ENCODE measurements at places on chromosomes 13 and 19. TPM values are rescaled to one million over a fixed set of nuclear protein-coding genes. Genes with fewer than 3 reads are reported as not detected.

- DNase-seq = no peak
Measured at GRCh38 chr13:94607056-94607455, 5.4 kb downstream of the GPR180 start.

DNA sequence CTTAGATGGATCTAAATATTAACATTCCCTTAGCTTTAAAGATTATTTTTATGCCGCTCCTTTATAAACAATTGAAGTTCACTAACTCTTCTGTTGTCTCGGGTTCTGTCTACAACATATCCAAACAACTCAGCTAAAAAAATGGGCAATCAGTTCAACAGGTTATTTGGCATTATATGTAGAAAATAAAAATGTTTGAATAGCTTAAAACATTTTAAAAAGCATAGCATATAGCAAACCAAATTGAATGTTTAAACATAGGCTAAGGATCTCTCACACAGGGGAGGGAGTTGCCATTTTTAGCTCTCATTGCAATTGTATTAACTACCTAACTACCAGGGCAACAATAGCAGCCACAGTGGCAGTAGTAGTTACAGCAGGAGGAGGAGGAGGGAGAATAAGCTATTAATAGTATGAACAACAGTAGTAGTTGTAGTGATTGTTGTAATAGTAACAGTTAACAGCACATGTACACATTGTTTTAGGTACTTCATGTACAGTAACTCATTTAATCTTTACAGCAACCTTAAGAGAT is 404.2 kb downstream of the KCNRG start:
- no peak for DNase-seq

GRCh38 chr19:57212109-57212508 is 18.7 kb upstream of the AURKC start:
- DNase-seq = no peak

DNA sequence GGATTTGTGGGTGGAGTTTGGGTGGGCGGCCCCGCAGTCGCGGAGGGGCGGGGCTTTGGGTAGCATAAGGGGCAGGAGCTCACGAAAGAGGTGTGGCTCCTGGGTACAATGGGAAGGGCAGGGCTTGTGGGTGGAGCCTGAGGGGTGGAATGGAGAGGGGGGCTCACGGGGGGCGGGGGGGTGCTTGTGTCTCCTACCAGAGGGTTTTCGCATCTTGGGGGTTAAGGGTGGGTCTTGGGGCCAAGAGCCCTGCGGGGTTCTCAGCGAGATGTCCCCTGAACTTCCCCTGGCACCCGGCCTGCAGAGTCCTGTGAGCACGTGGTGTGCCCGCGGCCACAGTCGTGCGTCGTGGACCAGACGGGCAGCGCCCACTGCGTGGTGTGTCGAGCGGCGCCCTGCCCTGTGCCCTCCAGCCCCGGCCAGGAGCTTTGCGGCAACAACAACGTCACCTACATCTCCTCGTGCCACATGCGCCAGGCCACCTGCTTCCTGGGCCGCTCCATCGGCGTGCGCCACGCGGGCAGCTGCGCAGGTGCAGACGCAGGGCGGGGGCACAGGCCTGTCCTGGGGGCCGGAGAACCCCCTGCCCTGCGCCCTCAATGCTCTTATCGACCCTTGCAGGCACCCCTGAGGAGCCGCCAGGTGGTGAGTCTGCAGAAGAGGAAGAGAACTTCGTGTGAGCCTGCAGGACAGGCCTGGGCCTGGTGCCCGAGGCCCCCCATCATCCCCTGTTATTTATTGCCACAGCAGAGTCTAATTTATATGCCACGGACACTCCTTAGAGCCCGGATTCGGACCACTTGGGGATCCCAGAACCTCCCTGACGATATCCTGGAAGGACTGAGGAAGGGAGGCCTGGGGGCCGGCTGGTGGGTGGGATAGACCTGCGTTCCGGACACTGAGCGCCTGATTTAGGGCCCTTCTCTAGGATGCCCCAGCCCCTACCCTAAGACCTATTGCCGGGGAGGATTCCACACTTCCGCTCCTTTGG is 5.1 kb downstream of the FSTL3 start:
- peak; percentile 93 for DNase-seq

The C19orf38 gene
- 21.0 TPM for total RNA-seq

- no peak for DNase-seq
Measured at GRCh38 chr13:45742985-45743384, 40.9 kb downstream of the CBY2 start.

- DNase-seq = no peak
Measured at GRCh38 chr13:49302222-49302621, 54.5 kb downstream of the CDADC1 start.
